ENCODE measurements at places on chromosomes 2 and 18.

DNA sequence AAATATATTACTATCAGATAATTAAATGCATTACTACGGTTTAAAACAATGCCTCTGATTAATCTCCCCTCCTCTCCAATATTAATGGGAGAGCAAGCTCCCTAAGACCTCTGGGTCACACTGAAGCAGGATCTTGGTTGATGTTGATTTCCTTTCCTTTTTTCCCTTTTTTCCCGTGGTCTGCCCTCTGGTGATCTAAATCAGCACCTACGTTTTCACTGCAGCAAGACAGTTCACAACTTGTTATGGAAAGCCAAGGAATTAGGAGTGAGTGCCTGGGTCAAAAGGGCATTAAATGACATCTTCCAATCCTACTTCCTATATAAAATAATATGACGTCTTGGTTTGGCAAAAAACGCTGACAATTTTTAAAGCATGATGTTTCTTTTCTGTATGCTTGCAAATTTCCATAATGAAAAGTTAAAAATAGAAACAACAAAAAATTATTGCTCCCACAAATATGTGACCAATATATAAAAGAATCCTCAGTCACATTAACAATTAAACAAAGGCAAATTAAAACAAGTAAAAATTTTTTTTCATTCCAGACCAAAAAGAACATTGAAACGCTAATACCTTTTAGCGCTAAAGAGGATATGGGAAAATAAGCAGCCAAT, 7.9 kb upstream of the CFAP36 start:
- DNase-seq: no peak

DNA sequence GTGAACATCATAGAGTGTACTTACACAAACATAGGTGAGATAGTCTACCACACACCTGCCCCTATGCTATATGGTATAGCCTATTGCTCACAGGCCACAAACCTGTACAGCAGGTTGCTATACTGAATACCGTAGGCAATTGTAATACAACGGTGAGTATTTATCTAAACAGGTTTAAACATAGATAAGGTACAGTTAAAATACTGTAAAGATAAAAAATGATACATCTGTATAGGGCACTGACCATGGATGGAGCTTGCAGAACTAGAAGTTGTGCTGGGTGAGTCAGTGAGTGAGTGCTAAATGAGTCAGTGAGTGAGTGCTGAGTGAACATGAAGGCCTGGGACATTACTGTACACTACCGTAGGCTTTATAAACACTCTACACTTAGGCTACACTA, 267.0 kb upstream of the HS6ST1 start:
- no peak for DNase-seq

DNA sequence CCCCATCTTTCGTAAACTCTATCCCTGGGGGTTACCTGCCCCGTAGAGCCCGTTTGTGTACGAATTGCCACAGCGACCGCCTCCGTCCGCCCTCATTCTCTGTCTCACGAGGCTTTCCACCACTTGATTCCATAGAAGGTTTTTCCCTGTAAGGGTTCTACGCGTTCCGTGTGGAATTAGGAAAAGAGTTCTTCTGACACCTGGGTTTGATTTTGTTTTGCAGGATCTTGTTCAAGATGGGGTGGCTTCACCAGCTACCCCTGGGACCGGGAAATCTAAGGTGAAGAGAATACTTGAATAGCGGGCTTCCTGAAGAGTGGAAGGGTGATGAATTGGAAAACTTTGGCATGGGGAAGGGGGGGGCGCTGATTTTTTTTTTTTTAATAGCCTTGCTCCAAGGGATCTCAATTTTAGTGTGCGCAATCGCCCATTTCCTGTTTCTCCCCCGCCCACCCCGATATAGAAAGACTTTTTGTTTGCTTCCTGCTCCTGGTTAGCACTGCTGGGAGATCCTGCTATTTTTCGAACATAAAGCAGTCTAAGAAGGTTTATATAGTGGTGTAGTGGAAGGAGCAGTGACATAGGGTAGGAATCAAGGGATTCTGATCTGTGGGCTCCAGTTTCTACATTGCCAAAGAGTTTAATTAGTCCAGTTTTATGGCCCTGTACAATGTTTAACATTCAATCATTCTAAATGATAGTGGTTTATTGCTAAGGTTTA, 564 bp downstream of the GCC2 start:
- no peak for DNase-seq

- no peak for DNase-seq
Measured at GRCh38 chr2:121663434-121663833, 14.2 kb upstream of the CLASP1 start.

GRCh38 chr18:10138719-10139118, 224.9 kb downstream of the VAPA start:
- no peak for DNase-seq

- no peak for DNase-seq
Measured at GRCh38 chr2:33804155-33804554, 205.1 kb upstream of the FAM98A start.

- DNase-seq: no peak
Measured at GRCh38 chr2:78811955-78812610, 213.4 kb upstream of the REG3G start.

DNA sequence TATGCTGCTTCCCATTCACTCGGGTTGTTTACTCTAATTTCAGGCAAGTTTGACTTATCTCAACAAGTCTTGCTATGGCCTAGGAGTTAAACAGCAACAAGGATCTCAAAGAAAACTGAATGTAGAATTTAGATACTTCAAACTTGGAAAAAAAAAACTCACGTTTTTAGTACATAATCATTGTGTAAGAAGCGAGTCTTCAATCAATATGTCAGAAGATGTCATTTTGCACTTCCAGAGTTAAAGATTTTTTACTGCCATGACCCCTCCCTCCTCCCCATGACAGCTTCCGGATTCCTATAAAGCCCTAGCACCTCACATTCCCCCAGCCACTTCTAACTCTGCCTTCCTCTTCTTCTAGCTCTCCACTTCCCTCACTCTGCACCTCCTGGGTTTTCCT, 133.4 kb downstream of the SS18 start:
- no peak for DNase-seq

DNA sequence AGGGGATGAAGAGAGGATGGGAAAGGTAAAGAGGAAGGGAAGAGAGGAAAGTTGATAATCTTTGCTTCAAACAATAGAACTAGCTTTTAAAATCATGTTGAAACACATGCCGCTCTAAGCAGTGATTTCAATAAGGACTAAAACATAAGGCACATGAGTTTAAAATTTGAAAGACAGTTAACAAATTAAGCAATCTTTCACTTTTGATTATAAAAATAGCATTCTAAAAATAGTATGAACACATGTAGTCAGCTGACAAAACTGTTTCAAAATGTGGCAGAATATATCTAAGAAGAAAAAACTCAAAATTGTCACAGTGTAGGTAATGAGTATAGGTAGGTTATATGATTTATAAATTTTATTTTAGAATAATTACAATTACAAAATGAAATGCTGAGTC, 25.3 kb downstream of the PSME4 start:
- DNase-seq: no peak

- no peak for DNase-seq
Measured at GRCh38 chr2:157301307-157301706, 24.3 kb downstream of the ERMN start.

DNA sequence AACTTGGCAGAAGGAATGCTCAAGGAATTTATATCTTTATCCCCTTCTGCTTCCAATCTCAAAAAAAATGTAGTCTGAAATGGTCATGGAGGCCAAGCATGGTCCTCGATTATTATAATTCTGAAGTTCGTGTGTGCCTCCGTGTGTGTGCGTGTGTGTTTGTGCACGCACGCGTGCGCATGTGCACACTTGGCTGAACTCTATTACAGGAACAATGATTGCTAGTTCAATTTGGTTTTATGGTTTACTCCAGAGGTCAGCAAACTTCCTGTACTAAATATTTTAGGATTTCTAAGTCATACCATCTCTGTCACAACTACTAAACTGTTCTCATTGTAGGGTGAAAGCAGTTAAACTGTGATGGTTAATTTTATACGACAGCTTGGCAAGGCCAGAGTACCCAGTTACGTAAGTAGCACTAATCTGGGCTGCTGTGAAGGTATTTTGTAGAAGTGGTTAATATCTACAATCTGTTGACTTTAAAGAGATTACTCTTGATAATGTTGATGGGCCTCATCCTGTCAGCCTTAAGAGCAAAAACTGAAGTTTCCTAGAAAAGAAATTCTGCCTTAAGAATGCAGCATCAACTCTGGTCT, 5.8 kb upstream of the MARCHF7 start:
- DNase-seq: no peak

DNA sequence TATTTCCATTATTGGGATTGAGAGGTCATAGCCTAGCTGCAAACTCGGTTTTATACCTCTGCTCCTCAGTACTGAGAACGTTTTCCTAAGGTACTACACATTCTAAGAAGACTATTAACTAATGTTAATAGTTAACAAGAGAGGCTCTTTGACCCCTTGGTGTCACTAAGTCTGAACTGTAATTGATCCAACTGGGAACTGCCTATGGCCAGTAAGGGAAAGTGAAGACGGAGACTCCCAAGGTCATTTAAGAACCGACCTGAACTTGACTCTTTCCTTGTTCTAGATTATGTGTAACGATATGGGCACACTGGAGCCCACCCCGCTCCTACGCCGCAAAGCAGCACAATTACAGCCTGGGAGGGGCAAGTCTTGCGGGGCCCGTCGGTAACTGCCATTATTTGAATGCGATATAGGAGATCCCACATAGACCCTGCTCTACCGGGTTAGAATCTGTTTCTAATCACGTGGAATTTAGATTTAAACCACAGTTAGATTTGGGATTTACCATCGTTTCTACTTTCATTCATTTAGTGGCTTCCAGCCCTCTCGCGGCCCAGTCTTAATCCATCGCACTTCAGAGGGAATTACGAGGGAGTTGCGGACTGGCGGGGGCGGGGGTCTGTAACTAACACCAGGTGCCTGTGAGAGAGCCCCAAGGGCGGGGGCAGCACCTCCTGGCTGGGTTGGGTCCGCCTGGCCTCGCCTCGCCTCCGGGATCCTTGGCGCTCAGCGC, 84.1 kb upstream of the EPB41L3 start:
- DNase-seq: no peak

GRCh38 chr2:203463266-203463678, 71.8 kb downstream of the RAPH1 start:
- no peak for DNase-seq

- no peak for DNase-seq
Measured at GRCh38 chr2:230863442-230864121, 1.2 kb upstream of the ITM2C start.

DNA sequence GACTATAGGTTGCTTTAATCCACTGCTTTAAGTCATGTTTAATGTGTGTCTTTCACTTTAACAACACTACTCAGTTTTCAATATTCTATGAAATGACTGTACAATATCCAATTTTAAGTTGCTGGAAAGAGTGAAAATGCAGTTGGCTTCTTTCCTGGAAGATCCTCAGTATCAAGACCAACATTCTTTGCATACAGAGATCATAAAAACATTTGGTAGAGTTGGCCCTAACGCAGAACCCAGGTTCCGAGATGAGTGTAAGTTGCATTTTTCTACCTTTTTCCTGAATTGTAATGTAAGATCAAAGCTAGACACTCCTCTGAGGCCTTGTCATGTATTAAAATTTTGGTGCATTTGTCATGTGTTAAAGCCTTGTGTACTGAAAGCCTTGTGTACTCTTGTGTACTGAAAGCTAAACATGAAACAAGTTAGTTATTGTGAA, 42.9 kb upstream of the TNFRSF11A start:
- DNase-seq: no peak

- no peak for DNase-seq
Measured at GRCh38 chr2:105261061-105261460, 19.5 kb downstream of the GPR45 start.

- no peak for DNase-seq
Measured at GRCh38 chr2:39434233-39434897, 2.7 kb downstream of the MAP4K3 start.

DNA sequence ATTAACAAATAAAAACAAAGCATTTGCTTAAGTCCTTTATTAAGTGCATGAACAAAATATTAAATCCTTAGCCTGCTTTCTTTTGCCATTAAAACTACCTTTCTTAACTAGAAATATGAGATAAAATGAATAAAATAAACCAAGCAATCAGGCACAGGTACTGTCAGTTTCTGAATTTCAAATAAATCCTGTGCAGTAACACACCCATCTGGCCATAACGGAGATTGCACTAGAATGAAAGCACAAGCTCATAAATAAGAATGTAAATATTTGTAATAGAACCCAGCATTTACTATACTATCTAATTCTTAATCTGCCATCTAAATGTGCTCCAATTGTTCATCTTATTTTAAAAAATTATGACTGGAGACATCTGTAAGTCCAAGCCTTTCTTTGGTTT, 31.9 kb downstream of the PRKRA start:
- no peak for DNase-seq

- DNase-seq: no peak
Measured at GRCh38 chr2:6653281-6653750, 212.4 kb downstream of the CMPK2 start.

Measured in activated CD8-positive, alpha-beta memory T cell treated with anti-CD3 and anti-CD28 coated beads for 48 hours (primary cell).